Neural progenitor cell (in vitro differentiated cells): ENCODE measurements at places on chromosomes 1 and 21.

GRCh38 chr1:224696891-224697765, 81.0 kb downstream of the CNIH3 start:
- DNase-seq, result no peak

DNA sequence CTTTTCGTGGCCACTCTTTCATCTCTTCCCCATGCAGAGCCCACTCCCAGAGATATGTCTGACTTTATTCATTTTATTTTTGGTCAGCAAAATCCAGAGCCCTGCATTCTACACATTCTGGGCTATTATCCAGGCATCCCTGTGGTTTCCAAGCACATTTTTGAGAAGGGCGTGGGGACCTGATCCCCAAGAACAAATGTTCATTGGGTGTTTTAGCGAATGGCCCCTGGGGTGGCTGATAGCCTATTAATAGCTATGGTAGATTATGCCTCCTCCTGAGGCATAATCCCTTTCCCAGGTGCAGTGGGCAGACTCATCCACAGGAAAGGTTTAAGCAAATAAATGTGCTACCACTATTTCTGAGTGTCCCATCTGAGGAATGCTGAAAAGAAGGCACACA, 511.8 kb upstream of the USP24 start:
- no peak for DNase-seq

DNA sequence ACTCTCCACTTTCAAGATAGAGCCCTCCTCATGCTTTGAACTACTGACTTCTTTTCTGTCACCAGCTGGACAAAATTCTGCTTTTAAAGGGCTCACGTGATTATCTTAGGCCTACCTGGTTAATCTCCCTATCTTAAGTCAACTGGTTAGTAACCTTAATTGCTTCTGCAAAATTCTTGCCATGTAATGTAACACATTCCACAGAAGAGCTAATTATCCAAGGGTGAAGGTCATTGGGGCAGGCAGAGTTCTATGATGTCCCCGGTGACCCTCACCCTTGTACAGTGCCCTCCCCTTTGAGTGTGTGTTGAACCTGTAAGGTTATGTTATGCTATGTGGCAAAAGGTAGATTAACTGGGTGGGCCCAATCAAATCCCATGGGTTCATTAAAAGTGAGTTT, 25.2 kb upstream of the FOXE3 start:
- DNase-seq, result no peak

DNA sequence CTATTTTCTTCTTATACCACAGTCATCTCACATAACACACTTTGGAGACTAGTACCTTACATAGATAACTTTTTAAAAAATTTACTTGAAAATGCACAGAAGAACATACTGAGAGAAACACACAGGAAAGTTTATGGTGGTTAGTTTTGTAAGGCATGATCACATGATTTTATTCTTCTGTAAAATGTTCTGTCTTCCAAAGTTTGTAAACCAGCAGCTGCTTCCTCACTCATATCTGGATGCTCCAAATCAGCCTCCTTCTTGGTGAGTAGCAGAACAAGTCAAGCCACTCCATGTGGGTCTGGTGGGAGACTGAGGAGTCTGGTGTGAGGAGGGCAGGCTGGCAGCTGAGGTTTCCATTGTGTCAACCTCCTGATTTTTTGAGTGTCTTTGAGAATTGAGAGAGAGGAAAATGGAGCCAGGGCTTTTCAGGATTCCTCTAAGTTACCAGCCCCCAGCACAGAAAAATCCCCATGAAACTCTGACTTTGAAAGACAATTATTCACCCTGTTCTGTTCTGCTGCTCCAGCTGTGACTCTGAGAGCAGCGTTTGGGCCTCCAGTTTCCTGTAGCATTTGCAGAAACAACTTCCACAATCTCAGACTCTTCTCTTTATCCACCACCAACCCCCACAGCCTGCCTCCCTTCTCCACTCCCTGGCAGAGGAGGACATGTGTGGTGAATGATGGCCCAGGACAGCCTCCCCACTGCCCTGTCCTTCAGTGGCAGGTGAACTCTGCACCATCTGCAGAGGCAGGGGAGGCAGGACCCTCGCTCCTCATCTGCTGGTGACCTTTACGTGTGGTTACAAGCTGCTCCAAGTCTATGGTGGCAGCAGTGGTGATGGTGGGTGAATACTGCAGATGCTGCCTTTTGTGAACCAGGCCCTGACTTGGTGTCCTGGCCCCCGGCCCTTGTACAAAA, 82.3 kb downstream of the FCRL5 start:
- DNase-seq, result no peak

- DNase-seq, result no peak
These were observed 131.0 kb upstream of the HMCN1 start for GRCh38 chr1:185603158-185603557.

GRCh38 chr1:96730574-96731298, 9.2 kb downstream of the PTBP2 start:
- peak; percentile 1 for DNase-seq

DNA sequence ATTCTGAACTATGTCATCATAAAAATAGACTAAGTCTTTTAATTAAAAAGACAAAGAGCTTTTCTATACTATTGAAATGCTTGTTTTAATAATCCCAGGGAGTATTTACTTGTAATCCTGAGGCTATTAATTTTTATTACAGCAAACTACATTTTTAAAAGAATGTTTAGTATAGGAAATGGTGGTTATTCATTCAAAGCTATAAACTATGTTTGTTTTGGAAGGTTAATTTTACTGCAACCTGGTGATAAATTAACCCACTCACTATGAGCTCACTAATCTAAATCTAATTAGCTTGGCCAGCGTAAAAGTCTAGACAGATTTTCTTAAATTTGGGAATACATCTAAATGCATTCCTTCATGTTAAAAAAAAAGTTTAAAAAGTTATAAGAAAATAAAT, 13.8 kb upstream of the EYA3 start:
- no peak for DNase-seq

DNA sequence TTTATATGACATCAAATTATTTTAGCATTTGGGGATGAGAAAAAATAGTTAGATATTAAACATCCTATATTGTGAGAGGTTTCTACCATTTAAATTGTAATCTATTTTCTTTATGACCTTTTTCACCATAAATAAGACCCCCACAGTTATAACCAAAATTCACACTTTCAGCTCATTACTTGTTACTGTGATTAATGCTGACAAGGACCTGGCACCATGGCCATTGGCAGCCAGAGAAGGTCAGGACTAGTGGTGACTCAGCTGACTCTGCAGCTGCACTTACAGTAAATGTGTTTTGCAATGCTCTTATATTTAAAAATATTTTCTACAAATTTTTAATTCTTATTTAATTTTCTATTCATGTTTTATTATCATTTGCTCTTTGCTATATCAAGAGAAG, 133.3 kb upstream of the C1orf105 start:
- DNase-seq, result no peak

GRCh38 chr1:121417325-121417923, 232.6 kb downstream of the SRGAP2C start:
- no peak for DNase-seq

GRCh38 chr1:26922901-26923300, 1.4 kb downstream of the NUDC start:
- DNase-seq, result no peak

- DNase-seq, result no peak
These were observed 4.2 kb downstream of the GCLM start for GRCh38 chr1:93905051-93905450.

DNA sequence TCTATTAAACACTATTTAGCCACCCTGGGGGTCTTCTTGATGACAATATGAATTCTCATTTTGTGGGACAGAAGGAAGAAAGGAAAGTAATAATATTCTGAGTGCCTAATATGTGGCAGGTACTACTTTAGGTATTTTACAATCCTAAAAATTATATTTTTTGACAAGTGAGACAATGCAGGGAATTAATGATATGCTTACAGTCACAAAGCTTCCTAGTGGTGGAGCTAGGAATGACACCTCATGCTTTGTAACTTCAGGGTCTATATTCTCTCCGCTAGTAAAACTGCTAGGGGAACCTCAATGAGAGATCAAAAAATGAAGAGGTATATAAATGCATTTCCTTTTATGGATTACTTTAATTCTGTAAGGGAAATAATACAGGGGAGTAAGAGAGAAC, 44.3 kb downstream of the TPR start:
- peak; percentile 16 for DNase-seq

- no peak for DNase-seq
These were observed 80.7 kb upstream of the TNFSF4 start for GRCh38 chr1:173287785-173288184.

DNA sequence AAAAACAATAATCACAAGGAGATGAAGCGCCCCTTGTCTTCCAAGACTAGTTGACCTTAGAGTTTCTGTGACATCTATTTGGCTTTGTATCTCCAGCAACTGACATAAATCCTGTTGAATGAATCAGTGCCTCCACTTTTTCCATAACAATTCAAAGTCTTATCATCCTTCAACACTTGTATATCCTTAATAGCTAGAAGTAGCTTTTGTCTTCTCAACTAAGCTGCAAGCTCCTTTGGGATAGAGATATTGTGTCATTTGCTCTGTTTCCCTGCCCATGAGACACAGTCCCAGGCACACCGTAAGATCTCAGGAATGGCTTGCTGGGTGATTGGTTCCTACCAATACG, 5.7 kb downstream of the PIGR start:
- no peak for DNase-seq

GRCh38 chr1:56403321-56403720, 176.0 kb downstream of the PLPP3 start:
- DNase-seq, result no peak

DNA sequence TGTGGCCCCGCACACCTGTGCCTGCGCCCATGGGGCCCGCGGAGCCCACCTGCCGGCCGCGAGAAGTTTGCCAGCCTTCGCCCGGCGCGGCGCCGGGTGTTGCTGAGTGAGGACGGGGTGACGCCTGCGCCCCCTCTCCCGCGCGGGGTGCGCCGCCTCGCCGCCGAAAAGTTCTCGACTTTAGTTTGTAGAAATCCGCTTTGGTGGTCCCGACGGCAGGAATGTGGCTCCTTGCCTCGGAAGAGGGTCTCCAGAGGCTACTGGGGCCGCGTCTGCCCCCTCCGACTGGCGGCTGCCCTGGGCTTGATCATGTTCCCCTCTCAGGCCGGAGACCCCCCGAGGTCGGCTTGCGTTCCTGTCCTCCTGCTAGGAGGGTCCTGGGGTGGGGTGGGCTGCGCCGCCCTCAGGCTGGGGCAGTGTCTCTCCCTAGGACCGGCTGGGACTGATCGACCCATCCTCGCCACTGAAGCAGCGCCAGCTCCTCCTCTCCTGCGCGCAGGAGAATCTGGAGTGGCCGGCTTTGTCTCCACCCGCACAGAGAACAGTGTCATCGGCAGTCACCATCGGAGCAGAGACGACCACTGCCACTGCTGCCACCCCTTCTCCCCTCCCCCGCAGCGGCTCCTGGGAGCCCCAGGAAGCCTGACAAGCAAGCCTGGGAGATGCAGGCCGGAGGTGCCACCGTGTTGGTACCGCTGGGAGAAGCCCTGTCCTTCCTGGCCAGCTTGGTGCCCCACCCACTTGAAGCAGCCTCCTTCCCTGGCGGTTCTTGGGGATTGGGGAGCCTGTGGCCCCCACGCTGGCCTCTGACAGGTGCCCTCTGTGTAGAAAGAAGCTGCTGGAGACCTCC, 553 bp upstream of the SLC30A2 start:
- DNase-seq, result peak; percentile 47

DNA sequence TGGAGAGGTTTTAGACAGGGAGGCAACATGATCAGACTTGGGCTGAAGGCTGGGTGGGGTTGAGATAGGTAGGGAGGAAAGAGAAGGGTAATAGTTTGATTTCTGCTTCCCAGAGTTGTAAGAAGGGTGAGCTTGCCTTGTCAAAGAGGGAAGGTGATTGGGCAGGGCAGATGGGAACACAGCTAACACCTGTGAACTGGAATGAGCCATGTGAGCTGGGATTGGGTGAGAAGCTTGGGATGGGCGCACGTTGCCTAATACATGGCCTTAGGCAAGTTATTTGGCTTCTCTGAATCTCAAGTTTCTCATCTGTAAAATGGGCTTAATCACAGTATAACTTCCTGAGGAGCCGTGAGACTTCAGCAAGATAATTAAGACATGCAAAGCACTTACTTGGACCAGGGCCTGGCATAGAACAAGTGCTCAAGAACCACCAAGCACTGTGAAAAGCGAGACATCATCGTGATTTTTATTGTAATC, 33.8 kb upstream of the ID3 start:
- DNase-seq, result no peak

GRCh38 chr1:19892129-19892528, 9.9 kb downstream of the OTUD3 start:
- no peak for DNase-seq

DNA sequence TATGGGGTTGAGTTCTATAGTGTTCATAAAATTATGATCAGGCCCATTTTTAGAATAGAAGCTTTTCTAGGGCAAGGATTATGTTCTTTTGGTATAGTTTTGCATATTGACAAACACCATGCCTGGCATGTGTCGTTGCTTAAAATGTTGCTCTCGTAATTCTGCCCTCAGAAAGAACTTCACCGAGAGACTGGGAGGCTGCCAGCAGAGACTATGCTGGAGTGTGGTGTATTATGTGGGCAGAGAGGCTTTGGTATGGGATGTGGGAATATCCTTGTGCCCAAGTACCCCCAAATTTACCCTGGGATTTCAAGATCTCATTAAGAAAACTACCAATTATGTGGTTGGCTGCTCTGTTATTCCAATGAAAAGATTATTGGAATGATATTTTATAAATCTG, 27.9 kb downstream of the PGM1 start:
- no peak for DNase-seq

GRCh38 chr1:215256936-215257679, 174.6 kb downstream of the KCNK2 start:
- no peak for DNase-seq

DNA sequence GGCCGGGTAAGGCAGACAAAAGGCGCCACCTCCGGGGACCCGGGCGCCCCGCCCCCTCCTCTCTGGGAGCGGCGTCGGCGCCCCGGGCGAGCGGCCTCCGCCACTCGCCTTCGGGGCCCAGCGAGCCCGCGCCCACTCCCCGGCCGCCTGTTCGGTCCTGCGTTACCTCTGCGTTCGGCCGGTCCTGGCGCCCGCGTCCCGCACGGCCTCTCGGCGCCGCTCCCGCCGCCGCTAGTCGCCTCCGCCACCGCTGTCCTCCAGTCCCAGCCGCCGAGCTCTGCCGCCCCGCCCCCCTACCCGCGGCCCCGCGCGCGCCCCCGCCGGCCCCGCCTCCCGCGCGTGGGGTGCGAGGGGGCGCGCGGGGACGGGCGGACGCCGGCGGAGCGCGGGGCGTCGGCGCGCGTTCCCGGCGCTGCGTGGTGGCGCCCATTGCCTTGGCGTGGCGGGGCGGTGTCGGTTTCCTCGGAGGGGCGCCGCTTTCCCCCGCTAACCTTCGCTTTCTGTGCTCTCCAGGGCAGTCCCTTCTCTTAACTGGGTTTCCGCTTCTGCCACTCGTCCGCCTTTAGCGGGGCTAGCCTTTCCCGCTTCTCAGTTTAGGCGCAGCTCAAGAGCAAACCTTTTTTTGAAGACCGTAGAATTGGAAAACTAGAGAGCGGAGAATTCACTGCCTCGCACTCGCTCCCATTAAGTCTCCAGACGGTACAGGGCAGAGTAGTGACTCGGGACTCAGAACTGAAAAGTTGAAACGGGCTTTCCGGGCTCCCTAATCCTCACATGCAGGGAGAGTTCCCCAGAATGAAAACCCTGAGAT, at the start of gene HP1BP3:
HP1BP3 (minus strand) TSS at position 279 of the 811 bp plus-strand sequence. CDS start 6,867 bp downstream, outside the sequence.
- peak; percentile 83 for DNase-seq

GRCh38 chr1:226551299-226551698, 2.7 kb downstream of the STUM start:
- DNase-seq, result no peak
